ENCODE measurements at places on chromosomes 3 and 15.

- DNase-seq, result no peak
Measured at GRCh38 chr3:70111411-70111810, 111.9 kb downstream of the SAMMSON start.

DNA sequence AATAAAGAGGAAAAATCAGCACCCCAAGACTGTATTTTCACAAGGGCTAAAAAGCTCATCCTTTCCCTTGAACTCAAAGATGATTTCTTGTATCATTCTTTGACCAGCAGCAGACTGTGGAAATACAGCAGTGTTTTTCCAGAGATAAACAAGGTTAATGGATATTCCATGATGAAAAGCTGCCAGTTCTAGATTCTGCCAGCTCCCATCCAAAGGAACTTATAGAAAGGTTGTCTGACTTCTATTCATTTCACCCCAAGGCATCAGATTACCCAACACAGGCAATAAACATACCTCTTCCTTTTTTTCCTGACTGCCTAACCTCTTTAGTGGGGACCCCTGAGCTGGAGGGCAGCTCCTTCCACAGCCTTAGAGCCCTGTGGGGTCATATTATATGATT, 375.8 kb upstream of the THBS1 start:
- DNase-seq, result no peak

DNA sequence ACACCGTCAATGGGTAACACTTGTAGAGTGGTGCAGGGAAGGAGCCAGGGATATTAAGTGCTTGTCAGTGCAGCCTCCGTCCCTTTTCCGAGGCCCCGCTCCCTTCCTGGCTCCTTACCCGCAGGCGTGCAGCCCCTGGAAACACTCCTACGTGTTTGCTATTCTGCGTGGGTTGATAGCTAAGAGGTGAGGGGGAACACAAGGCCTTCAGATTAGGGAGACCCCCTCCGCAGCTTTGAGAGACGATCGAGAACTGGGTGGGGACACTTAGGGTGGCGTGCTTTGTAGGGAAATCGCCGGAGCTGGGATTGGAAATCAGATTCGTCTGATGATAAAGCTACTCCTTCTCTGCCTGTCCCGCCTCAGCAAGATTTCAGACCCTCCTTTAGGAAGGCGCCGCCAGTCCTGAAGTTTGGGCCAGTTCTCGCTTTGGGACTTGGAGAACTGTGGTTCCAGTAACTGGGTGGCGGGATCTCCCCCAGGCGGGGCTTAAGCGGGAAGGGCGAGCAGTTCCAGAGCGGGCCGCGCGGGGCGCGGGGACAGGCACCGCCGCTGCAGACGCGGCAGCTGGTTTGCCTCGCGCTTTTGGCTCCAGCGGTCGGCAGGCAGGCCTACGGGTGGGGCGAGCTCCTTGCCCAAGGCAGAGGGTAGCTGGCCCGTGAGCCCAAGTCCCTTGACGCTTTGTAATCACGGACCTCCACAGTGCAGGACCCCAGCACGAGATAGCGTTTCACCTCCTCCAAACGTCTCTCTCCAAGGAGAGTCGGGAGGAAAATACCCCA, 8.0 kb upstream of the FAM107A start:
- peak; percentile 52 for DNase-seq

- DNase-seq, result no peak
Measured at GRCh38 chr3:179179979-179180759, 32.0 kb downstream of the PIK3CA start.

DNA sequence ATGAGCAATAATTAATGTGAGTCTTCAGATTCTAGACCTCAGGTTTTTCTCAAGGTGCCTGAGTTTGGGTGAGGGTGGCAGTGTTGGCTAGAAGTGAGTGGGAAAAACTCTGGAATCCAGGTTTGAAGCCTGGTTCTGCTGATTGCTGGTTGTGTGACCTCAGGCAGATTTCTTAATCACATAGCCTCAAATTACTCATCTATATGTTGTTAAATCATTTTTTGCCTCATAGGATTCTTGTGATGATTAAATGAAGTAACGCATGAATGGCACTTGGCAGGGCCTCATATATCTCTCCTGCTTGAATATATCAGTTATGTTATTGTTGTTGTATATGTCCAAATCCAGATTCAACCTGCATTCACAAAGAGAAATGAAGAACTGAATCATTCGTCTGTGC, 60.5 kb downstream of the NR2F2 start:
- no peak for DNase-seq

GRCh38 chr15:51405693-51406523, 64.5 kb downstream of the GLDN start:
- no peak for DNase-seq

GRCh38 chr15:81954158-81954783, 91.5 kb downstream of the MEX3B start:
- DNase-seq, result no peak
